CD8-positive, alpha-beta memory T cell (primary cell): ENCODE measurements at places on chromosomes 1 and 21. TPM values are rescaled to one million over a fixed set of nuclear protein-coding genes. Genes with fewer than 3 reads are reported as not detected.

DNA sequence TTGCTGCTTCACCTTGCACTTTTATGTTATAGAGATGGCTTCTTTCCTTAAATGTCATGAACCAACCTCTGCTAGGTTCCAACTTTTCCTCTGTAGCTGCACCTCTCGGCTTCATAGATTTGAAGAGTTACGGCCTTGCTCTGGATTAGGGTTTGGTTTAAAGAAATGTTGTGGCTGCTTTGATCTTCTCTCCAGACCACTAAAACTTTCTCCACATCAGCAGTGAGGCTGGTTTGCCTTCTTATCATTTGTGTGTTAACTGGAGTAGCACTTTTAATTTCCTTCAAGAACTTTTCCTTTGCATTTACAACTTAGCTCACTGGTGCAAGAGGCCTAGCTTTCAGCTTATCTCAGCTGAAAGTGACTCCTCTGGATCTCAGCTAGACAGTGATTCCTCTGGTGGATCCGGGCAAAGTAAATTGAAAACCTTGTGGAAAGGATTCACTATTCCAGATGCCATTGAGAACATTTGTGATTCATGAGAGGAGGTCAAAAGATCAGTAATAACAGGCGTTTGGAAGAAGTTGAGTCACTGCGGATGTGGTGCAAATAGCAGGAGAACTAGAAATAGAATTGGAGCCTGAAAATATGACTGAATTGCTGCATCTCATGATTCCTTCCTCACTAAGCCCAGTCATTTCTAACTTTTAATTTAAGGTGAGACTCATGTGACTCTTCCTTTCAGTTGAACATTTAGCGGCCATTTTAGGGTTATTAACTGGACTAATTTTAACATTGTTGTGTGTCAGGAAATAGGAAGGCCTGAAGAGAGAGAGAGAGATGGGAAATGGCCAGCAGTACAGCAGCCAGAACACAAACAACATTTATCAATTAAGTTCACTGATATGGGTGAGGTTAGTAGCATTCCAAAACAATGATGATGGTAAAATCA is 16.2 kb upstream of the RGS1 start:
- DNase-seq, result no peak

GRCh38 chr1:46643368-46643775 is 24.8 kb downstream of the ATPAF1 start:
- no peak for DNase-seq

GRCh38 chr1:221897321-221897721 is 155.4 kb upstream of the DUSP10 start:
- DNase-seq, result no peak

GRCh38 chr1:67367370-67368045 is 59.8 kb downstream of the IL12RB2 start:
- no peak for DNase-seq

- no peak for DNase-seq
Measured at GRCh38 chr1:209326831-209327230, 256.7 kb upstream of the CAMK1G start.

CRNN gene
- not detected for total RNA-seq

- peak; percentile 23 for DNase-seq
Measured at GRCh38 chr1:15950302-15950701, 25.6 kb downstream of the ZBTB17 start.

ADGRB2 gene
- 0.35 TPM for total RNA-seq

FAM3B gene
- not detected for total RNA-seq

GRCh38 chr1:183622884-183623785 is 12.4 kb downstream of the ARPC5 start:
- DNase-seq, result peak; percentile 8

FTCD gene
- not detected for total RNA-seq

- no peak for DNase-seq
Measured at GRCh38 chr1:183101841-183102276, 78.6 kb downstream of the LAMC1 start.

GRCh38 chr1:208928349-208929010 is 655.0 kb upstream of the CAMK1G start:
- no peak for DNase-seq

DNA sequence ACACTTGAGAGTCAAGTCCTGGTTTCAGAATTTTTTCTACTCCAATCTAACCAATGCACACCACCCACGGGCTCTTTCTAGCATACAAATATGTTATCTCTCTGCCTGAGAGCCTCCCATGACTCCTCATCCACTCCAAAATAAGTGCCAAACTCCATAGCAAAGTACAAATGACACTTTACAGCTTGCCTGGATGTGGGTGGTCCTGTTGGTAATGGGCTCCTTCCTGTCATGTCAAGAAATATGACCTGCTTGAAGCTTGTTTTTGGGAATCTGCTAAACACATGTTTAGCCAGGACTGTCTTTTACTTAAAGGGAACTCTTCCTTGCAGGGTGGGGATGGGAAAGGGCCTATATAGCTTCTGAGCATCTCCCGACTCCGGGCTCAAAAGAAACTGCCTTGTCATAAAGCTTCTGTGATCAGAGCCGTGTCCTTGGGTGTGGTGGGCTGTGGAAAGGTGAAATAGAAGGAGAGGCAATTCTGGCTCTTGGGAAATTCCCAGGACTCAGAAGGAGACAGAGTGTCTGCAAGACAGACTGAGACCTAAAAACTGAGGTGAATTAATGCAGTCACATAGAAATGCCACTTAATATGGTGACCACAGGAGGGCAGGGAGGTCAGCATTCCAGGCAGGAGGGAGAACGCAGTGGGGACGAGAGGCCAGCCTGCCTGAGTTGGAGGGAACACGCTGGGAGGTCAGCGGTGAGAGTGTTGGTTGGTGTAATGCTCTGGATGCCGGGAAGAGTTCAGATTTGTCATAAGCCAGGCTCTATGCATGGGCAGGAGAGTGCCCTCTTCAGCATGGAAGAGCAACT is 6.1 kb upstream of the IGFN1 start:
- DNase-seq, result no peak

DNA sequence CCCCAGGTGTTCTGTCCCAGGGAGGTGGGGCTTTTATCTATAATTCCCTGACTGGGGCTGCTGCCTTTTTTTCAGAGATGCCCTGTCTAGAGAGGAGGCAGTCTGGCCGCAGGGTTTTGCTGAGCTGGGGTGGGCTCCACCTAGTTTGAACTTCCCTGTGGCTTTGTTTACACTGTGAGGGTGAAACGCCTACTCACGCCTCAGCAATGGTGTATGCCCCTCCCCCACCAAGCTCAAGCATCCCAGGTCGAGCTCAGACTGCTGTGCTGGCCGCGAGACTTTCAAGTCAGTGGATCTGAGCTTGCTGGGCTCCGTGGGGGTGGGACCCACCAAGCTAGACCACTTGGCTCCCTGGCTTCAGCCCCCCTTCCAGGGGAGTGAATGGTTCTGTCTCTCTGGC is 124.3 kb downstream of the CENPF start:
- no peak for DNase-seq

DNA sequence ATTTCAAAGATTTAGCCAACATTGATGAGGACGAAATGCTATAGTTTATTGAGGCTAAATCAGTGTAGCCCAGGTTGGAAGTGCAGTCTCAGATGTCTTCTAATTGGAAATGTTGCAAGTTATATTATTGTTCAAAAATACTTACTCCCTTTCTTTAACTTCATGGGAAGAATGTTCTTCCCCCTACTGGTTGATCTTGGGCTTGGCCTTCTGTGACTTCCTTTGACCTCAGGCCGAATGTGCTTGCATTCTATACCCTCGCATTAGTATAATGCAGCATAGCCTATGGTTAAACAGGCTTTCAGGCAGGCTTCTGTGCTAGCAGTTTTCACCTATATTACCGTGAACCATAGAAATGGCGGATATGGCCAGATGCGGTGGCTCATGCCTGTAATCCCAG is 77.3 kb downstream of the RPE65 start:
- no peak for DNase-seq

- DNase-seq, result no peak
Measured at GRCh38 chr1:165152109-165152508, 204.4 kb downstream of the LMX1A start.

ODR4 gene
- 16.3 TPM for total RNA-seq

DCDC2B gene
- total RNA-seq, result 0.11 TPM

FBXO2 gene
- total RNA-seq, result 2.0 TPM

DNA sequence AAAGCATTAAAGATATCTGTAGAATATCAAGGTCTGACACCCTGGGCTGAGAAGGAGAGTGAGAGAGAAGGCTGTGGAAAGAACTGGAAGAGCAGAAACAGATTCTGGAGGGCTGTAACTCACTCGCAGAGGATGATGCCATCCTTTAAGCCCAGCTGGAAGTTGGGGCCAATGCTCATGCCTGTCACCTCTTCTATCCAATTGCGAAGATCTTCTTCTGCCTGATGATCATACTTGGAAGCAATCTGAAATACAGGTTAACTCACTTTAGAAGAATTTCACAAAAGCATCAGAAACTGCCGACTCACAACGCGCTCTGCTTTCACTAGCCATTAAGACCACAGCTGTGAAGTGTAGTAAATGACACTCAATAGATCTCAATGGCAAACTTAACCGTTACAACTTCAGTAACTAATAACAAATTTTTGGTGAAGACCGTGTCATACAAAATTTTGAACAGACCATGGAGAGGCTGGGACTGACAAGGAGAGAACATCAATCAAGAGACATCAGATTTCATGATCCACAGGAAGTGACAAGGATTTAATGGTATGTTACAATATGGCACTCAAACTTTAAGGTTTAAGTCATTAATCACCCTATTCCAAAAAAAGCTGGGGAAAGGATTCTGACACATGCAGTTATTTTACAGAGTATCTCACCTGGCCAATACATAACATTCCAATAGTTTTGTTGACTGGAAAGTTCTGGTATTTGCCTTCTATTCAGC is 23.5 kb downstream of the CNN3 start:
- DNase-seq, result no peak

DNA sequence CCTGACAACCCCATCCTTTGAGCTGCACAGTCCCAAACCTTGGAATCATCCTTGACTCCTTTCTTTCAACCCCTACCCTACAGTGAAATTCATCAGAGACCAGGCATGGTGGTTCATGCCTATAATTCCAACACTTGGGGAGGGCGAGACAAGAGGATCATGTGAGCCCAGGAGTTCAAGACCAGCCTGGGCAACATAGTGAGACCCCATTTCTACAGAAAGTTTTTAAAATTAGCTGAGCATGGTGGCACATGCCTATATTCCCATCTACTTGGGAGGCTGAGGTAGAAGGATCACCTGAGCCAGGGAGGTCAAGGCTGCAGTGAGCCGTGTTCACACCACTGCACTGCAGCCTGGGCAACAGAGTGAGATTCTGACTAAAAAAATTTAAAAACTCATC is 34.5 kb downstream of the RERE start:
- no peak for DNase-seq

- no peak for DNase-seq
Measured at GRCh38 chr1:238457610-238458009, 566.9 kb upstream of the ZP4 start.

FMO1 gene
- not detected for total RNA-seq
